ENCODE measurements at places on chromosomes 1 and 21.
A peak's percentile ranks its signal among the peaks of the same experiment; 100 is the strongest.

GRCh38 chr1:106344494-106344893 is 712.0 kb upstream of the PRMT6 start:
- H3K27me3 ChIP-seq: no peaks in the 10 kb centered on the region
- no peak overlapping the region for H3K4me3 ChIP-seq
- DNase-seq: peak; percentile 45
- H3K36me3 ChIP-seq: peaks cover 7% of the 10 kb centered on the region
- H3K27ac ChIP-seq: no peak overlapping the region
- H3K4me1 ChIP-seq: no peaks in the 10 kb centered on the region

GRCh38 chr1:94806441-94806871 is 13.7 kb upstream of the SLC44A3 start:
- no peak for DNase-seq
- no peak overlapping the region for H3K4me3 ChIP-seq
- no peaks in the 10 kb centered on the region for H3K27me3 ChIP-seq
- H3K36me3 ChIP-seq: no peaks in the 10 kb centered on the region
- H3K27ac ChIP-seq: no peak overlapping the region

DNA sequence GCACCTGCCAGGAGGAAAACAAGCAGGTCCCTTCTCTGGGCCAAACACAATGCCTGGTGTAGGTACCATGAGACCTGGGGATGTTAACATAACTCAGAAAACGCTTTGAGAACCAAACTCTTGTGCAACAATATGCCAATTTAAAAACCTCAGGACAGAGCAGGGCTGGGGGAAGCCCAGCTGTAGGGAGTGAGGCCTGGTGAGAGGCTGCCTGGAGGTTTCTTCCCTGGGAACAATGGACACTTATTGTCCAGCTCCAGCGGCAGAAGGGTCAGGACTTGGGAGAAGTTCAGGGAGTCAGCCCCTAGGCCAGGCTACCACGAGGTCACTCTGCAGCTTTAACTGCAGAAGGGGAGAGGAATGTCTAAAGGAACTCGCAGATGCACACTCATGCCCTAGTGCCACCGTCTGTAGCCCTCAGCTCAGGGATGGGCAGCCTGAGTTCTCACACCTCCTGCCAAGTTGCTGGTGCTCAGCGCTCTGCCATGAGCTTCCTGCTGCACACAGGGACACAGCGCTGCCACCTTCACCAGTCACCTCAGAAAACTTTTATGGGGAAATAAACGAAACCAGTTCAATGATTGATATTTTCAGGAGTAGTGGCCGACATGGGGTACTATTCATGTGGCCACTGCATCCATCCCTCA is 8.5 kb downstream of the GPR157 start:
- no peak overlapping the region for H3K4me3 ChIP-seq
- H3K27me3 ChIP-seq: no peaks in the 10 kb centered on the region
- H3K27ac ChIP-seq: no peak overlapping the region

GRCh38 chr1:245334235-245334634 is 179.4 kb downstream of the KIF26B start:
- no peak overlapping the region for H3K4me3 ChIP-seq
- DNase-seq: no peak
- no peaks in the 10 kb centered on the region for H3K27me3 ChIP-seq
- no peaks in the 10 kb centered on the region for H3K4me1 ChIP-seq

DNA sequence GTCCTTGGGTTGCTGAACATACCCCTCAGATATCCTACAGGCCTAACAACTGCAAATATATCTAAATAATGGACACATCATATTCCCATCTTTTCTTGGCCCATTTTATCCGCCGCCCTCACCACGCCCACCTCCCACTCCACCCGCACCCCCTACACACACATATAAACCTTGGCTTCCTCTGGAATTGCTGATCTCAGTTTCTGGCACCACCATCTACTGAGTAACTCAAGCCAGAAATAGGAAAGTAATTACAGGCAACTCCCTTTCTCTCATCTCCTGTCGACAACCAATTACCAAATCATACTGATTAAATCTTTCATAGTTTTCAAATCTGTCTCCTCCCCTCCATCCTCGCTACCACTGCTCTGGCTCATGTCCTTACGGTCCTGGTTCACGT is 4.7 kb downstream of the RGS8 start:
- H3K27me3 ChIP-seq: no peaks in the 10 kb centered on the region
- DNase-seq: no peak
- no peak overlapping the region for H3K4me3 ChIP-seq
- no peak overlapping the region for H3K27ac ChIP-seq
- no peaks in the 10 kb centered on the region for H3K4me1 ChIP-seq

DNA sequence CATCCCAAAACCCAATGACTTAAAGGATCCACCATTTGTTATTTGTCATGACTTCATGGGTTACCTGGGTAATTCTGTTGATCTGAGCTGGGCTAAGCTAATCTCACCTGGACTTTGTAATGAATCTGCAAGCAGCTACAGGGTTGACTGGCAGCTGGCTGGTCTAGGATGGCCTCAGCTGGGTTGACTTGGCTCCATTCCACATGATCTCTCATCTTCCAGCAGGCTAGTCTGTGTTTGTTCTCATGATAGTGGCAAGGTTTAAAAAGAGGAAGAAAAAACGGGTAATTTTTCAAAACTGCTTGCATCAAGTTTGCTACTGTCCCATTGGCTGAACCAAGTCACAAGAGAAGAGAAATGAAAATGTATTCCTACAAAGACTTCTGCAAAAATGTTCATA is 24.8 kb upstream of the ZMYM4 start:
- no peaks in the 10 kb centered on the region for H3K36me3 ChIP-seq
- no peak for DNase-seq
- no peaks in the 10 kb centered on the region for H3K27me3 ChIP-seq

DNA sequence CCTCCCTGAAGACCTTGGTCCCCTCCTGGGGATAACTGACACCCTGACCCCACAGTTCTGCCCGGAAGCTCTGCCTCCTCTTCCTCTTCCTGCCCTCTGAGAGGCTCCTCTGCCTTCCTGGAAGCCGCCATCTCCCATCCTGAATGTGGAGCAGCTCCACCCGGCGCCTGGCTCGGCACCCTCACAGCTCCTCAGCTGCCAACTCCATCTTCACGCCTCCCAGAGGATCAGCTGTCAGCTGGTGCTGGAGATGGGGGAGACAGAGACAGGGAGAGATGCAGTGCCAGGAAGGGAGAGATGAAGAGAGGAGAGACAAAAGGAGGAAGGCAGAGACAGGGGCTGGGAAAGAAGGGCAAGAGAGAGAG is 210.4 kb upstream of the CSF3R start:
- no peaks in the 10 kb centered on the region for H3K27me3 ChIP-seq
- H3K36me3 ChIP-seq: no peaks in the 10 kb centered on the region
- H3K27ac ChIP-seq: no peak overlapping the region
- H3K4me1 ChIP-seq: no peaks in the 10 kb centered on the region
- no peak overlapping the region for H3K4me3 ChIP-seq

- H3K4me3 ChIP-seq: no peak overlapping the region
- no peak overlapping the region for H3K27ac ChIP-seq
- H3K27me3 ChIP-seq: no peaks in the 10 kb centered on the region
- no peaks in the 10 kb centered on the region for H3K36me3 ChIP-seq
- no peak for DNase-seq
Measured at GRCh38 chr1:178869119-178869697, 1.7 kb downstream of the ANGPTL1 start.

DNA sequence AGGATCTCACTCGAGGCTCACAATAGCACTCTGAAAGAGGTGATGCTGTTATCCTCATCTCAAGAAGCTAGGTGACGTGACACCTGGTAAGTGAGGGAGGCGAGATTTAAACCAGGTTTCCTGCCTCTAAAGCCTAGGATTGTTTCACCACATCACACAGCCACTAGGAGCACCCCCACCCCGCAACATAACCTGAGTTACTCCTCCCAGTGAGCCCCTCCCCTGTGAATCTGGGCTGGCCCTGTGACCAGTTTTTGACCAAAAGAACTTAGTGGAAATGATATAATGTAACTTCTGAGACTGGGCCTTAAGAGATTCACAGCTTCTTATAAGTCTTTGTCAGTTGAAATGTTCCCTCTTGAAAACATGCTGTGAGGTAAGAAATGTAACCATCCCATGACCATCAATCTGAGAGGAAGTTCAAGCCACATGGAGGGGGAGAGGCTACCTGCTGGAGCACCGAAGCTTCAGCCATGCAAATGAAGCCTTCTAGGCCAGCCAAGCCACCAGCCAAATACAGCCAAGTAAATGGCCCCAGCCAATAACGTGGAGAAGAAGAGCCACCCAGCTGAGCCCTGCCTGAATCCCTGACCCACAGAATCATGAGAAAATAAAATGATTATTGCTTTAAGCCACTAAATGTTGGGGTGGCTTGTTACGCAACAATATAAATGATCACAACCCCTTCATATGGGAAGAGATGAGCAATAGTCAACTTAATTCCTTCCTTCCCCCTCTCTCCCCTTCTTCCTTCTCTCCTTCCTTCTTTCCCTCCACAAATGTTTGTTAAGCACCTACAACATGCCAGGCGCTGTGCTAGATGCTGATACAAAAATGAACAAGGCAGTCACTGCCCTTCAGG is 61.0 kb upstream of the FAM20B start:
- H3K27me3 ChIP-seq: no peaks in the 10 kb centered on the region
- H3K4me1 ChIP-seq: no peaks in the 10 kb centered on the region
- no peak overlapping the region for H3K4me3 ChIP-seq
- H3K36me3 ChIP-seq: no peaks in the 10 kb centered on the region
- DNase-seq: no peak

DNA sequence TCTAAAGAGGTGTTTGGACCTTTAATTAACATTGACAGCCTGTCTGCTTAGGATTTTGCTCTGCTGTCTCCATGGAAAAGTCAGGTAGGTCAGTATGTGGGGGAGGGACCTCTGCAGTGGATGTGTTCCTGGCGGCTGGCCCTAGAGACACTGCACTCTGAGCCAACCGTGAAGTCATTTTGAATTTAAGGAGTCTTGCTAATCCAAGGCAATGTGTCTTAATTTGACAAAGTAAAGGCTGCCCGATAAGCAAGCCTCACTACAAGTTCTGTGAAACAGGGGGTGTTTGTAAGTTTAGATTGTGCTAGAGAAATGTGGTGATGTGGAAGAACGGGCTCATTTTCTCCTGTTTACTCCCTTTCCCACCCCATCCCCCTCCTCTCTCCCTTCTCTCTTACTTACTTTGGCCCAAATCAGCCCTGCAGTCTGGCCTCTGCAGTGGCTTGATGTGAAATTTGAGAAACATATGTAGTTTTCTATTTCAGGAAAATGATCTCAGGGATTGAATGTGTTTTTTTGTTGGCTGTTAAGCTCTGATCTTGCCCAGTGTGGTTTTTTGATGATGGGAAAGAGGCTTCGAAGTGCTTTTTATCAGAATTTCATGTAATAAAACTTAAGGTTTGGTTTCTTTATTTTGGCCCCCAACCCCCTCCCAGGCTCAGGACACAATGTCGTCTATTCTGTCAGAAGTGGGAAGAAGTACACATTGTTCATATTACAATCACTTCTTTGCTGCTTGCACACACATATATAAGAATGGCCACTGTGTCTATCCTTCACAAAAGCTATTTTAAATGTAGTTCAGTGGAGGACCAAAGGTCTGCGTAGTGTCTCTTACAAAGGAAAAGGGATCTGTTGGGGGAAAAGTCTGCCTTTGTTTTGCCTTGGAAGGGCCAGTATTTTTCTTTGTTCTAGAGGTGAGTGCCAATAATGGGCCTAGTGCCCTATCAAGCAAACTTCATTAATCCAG is 96.6 kb downstream of the FGGY start:
- H3K36me3 ChIP-seq: no peaks in the 10 kb centered on the region
- no peaks in the 10 kb centered on the region for H3K27me3 ChIP-seq
- DNase-seq: no peak

DNA sequence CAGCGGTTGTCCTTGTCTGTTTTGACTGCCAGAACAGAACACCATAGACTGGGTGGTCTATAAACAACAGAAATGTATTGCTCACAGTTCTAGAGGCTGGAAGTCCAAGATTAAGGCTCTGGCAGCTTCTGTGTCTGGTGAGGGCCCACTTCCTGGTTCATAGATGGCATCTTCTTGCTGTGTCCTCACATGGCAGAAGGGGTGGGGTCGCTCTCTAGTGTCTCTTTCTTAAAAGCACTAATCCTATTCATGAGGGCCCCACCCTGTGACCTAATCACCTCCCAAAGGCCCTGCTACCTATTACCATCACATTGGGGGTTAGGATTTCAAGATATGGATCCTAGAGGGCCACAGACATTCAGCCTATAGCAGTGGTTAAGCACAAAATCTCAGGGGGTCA is 304.4 kb downstream of the NFIA start:
- H3K4me3 ChIP-seq: no peak overlapping the region
- no peaks in the 10 kb centered on the region for H3K27me3 ChIP-seq
- peaks cover 2% of the 10 kb centered on the region for H3K36me3 ChIP-seq
- H3K27ac ChIP-seq: no peak overlapping the region

DNA sequence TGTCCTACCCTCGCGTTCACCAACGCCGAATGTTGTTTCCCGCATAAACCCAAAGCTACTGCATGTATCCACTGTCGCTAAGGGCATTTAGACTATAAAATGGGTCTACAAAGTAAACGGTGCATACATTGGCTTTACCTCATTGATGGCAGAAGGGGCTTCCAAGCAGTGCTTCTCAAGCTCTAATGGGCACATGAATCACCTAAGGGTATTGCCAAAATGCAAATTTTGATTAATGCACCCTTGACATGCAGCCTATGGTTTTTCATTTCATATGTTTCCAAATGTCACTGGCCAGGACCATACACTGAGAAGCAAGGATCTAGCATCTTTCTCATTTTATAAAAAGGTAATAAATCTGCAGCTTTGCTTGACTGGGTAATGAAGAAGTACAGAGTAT is 2.7 kb downstream of the OR6F1 start:
- H3K27ac ChIP-seq: no peak overlapping the region
- H3K4me3 ChIP-seq: no peak overlapping the region
- DNase-seq: no peak
- H3K36me3 ChIP-seq: no peaks in the 10 kb centered on the region
- no peaks in the 10 kb centered on the region for H3K4me1 ChIP-seq

GRCh38 chr1:84505493-84506001 is 639 bp upstream of the SPATA1 start:
- H3K36me3 ChIP-seq: peaks cover 10% of the 10 kb centered on the region
- peak overlapping the region; percentile 100 for H3K4me3 ChIP-seq
- no peak for DNase-seq
- H3K27ac ChIP-seq: no peak overlapping the region

DNA sequence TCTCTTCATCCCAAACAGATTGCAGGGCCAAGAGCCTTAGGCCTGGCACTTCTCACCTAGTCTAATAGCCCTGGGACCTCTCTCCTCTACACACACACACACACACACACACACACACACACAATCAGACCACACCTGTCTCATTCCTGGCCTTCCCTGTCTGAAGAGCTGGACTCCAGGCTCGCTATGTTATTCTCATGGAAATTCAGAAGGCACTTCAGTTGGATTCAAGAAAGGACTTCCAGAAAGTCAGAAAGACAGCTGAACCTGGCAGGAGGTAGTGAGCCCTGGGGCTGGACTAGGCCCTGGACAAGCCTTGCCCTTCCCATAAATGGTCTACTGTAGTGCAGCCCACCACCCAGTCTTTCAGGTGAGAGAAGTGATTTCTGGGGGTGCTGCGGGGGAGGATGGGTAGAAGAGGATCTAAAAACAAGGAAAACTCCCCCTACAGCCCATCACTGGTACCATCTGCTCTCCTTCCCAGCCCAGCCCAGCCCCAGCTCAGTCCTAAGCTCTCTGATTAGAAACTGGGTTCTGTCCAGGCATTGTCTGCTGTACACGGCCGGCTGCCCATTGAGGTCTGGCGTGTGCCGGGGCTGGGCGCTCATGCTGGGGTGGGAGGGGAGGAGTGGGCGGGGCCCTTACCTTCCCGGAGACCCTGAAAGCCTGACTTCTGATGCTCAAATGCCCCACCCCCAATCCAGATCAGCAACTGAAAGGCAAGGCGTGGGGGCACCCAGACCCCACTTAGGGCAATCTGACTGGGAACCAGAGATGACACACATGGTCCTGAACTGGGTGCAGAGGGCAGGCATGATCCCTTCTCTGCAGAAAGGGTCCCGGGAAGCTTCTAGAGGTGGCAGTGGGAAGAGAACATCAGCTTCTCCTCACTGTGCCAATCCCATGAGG is 2.5 kb downstream of the KIF21B start:
- H3K4me1 ChIP-seq: peaks cover 18% of the 10 kb centered on the region
- peak; percentile 64 for DNase-seq
- H3K27me3 ChIP-seq: no peaks in the 10 kb centered on the region
- H3K36me3 ChIP-seq: no peaks in the 10 kb centered on the region
- no peak overlapping the region for H3K4me3 ChIP-seq
